Frontal cortex (tissue), 4 donors: ENCODE measurements at places on chromosomes 3 and 15. TPM values are rescaled to one million over a fixed set of nuclear protein-coding genes. Genes with fewer than 3 reads are reported as not detected.
A peak's percentile ranks its signal among the peaks of the same experiment; 100 is the strongest.

DNA sequence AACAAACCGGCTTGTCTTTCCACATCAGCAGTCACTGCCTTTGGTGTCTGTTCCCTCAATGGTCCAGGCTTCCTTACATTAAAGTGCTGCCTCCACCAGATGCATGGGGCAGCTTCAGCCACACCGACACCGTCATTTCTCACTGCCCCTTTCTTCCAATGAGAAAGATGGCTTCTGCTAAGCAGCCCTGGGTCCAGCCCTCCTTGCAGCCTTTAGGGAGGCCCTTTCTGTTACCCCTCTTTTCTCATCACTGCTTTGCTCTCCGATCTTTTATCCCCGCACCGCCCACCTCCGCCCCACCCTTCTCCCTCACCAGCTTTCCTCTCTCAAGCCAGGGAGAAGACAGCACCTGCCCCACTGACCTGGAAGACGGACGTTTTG lies 28.2 kb upstream of the CXCR6 start:
- no peak for DNase-seq

KNG1 gene
- not detected for total RNA-seq

EIF5A2 gene
- 7.7 TPM for total RNA-seq

DNA sequence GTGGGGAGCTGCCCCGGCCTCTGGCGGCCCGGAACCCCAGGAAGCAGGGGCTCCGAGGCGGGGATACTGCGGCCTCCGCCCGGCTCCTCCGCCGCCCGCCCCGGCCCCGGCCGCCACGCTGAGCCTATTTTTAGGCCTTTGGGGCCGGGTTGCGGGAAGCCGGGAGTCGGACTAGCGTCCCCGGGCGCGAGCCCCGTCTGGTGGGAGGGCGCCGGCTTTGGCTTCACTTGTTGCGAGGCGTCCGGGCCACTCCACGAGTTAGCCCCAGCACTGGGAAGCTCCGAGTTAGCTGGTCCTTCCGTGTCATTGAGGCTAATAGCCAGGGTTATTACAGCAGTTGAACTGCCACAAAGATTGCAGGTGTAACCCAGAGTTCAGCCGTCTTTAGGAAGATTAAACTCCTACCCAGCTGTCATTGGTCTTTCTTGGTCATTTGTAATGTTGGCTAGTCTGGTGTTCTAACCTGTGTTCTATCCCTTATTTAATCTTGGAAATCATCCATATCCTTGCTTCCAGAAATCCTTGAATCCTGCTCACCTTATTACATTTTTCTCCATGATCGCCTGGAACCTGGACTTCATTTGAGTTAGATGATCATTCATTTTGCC lies 791 bp downstream of the GYG1 start:
- no peak for DNase-seq

GRCh38 chr15:85473455-85473854 lies 93.1 kb downstream of the AKAP13 start:
- DNase-seq = no peak

TMC3 gene
- under 0.01 TPM for total RNA-seq

- peak; percentile 28 for DNase-seq
These were observed 33.2 kb downstream of the SLC25A26 start for GRCh38 chr3:66253790-66254620.

DNA sequence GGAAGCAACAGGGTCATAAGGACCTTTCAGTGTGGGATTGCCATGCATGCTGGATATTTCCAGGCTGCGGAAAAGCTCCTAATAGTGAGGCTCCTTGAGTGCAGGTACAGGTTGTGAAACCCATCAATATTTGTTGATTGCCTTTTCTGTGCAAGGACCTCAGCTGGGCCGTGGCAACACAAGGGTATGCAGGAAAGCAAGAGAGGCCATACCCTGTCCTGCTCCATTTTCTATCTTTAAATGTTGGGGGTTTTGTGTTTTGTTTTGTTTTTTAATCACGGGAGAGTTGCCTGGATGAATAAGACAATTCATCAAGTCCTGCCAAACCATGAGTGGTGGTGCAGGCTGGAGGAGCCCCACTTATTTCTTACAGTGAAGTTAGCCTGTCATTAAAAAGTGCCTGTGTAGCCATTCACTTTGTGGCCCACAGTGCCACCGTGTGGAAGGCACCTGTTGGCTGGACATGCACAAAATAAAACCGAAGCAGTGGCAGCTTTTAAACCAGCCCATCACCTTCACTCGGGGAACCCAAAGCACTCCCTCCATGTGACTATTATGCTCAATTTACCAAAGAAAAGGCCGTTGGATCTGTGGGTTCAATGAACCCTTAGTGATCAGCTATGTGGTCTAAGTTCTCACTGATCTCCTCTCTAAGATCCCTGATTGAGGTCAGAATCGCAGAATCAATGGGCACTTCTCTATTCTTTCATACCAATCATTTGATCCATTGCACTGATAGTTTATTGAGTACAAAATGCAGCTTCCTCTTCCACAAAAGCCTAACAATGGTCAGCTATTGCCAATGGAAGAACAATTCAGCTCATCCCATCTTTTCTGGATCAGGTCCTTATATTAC lies 42.2 kb downstream of the CLDN18 start:
- DNase-seq = no peak

GNAT1 gene
- not detected for total RNA-seq

DTWD1 gene
- total RNA-seq = 34.2 TPM

DNA sequence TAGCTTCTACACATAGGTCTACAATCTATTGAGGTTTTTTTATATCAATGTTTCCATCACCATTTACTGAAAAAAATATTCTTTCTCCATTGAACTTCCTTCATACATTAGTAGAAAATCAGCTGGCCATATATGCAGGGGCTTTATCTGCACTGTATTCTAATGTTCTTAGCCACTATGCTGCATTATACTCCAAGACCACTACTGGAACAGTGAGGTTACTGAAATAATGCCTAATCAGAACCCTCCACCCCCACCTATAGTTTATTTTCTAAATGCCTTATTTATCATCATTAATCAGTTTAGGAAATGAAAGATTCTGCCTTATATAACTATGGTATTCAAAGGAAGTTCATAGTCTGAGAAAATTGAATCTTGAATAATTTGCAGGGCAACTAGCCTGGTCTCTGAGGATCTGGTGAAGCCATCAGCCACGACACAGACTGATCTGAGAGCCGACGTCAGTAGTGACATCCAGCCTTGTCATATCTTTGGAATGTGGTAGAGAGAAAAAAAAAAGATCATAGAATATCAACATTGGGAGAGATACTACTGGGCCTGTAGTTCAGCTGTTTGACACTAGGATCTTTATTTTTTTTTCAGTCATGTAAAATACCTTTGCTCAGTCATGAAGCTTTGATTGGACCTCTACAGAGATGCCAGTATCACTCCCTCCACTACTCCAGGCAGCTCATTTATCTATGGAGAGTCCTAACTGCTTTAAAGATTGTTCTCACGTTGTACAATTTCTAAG lies 66.6 kb downstream of the P3H2 start:
- DNase-seq = no peak

DNA sequence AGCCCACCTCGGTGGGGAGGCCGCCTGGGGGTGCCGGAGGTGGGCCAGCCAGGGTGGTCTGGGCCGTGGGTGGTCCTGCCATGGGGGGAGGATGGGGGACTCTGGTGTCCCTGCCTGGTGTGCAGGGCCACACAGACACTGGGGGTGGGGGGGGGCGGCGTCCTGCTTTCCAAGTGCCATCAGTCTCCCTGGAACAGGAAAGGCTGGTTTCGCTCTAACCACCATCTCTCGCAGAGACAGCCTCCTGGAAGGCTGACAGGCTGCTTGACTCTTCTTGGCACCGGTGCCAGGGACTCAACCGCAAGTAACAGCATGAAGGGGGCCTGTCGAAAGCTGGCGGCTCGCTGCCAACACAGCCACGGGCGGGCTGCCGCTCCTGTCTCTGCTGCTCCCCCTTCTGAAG lies 40.3 kb downstream of the RGMA start:
- no peak for DNase-seq

ATP13A5 gene
- 0.41 TPM for total RNA-seq

CDHR4 gene
- total RNA-seq = not detected

DNA sequence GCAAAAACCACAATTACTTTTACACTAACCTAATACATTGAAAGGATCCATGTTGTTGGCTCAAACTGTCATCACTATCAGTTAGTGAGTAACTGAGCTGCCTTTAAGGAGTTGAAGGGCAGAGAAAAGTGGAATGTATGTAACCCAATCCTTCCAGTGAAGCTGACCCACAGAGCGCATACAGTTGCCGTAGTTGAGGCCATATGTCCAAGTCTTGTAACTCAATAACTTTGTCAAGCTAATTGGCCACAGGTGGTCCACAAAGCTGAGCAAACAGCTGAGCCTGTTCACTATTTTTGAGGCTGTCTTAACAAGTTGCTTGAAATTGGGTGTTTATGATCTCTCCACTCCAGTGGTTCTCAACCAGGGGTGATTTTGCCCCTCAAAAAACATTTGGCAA lies 169.0 kb upstream of the SLC24A5 start:
- no peak for DNase-seq

DNA sequence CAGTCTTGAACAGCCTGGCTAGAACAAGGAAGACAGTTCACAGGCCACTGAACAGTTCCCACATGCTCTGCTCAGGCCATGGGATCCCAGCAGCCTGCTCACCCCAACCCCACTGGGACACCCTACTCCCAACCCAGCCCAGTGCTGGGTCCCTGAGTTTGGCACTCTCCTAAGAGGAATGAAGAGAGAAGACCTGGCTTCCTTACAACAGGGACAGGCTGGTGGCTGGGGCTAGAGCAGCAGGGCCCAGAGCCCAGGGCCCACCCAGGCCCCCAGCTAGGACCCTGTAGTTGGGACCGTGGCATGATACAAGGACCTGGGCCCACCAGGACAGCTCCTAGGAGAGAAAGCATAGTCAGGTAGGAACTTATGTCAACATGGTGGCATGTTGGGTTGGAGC lies 43.4 kb downstream of the SEMA3G start:
- DNase-seq = no peak

- no peak for DNase-seq
These were observed at the start of gene HHLA2 for GRCh38 chr3:108296239-108296638. TSS of gene HHLA2 (plus strand) at chr3:108296548. CDS start at chr3:108351814, 55,266 bp downstream.

DNA sequence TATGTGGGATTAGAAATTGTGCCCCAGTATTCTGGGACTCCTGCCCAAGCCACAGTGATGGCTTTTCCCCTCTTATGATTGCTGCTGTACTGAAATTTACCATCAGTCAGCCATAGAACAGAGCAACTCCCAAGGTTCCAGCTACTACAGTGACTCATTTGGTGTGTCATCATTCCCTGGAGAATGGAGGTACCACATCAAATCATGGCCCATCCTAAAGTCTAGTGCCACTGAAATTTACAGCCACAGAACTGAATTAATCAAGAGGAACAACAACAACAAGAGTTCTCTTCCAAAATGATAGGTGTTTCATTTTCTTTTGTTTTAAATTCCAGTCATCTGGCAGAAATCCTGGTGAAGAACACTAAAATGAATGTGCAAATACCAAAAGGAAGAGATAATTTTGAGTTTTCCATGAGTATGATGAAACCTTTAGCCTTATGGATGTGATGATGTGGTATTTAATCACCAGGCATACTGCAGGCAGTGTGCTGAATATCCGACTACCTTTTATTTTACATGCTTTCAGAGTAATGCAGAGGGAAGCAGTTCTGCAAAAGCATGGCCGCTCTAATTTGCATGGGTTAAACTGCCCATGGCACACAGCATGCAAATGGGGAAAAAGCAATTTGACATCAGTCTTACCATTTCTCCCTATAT lies 75.6 kb upstream of the SLC2A2 start:
- DNase-seq = no peak

GRCh38 chr3:134423153-134423552 lies 48.9 kb upstream of the AMOTL2 start:
- DNase-seq = no peak

FMN1 gene
- total RNA-seq = 1.2 TPM

DNA sequence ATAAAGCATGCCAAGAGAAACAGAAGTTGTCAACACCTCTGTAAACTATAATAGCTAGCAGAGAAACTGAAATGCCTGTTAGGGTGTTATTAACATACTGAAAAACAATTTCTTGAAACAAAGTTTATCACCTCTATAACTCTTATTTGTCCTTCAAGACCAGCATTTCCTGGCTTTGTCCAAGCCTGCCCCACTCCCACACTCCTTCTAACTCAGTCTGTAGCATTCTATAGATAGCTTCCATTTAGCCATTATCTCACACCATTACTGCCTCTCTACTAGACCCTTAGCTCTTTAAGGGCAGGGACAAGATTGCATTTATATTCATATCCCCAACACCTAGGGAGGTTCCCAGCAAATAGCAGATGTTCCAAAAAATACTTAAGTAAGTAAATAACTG lies 36.5 kb downstream of the GK5 start:
- DNase-seq = no peak
